ENCODE measurements at places on chromosomes 4 and X.

DNA sequence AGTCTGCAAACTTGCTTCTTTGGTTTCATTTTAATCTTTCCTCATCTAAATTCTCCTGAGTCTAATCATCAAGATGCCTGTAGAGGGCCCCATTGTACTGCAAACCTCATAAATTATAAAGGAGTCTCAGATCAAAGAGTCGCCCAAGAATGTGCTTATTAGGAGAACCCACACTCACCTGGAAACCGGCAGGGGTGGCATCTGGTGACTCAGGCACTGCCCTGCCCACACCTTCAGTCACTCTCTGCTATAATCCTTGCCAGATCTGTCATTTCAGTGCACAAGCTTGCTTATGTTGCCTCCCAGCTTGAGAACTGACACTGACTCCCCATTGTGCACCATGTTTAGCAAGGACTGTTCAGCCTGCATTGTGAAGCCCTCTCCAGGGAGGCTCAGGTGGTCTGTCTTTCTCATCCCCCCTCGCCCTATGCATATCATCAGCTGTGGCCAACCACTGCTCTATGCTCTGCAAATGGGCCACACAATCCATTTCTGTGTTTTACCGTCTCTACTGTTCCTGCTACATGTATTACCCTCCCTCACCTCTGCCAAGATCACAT, 12.4 kb downstream of the EPGN start:
- DNase-seq, result peak; percentile 66

DNA sequence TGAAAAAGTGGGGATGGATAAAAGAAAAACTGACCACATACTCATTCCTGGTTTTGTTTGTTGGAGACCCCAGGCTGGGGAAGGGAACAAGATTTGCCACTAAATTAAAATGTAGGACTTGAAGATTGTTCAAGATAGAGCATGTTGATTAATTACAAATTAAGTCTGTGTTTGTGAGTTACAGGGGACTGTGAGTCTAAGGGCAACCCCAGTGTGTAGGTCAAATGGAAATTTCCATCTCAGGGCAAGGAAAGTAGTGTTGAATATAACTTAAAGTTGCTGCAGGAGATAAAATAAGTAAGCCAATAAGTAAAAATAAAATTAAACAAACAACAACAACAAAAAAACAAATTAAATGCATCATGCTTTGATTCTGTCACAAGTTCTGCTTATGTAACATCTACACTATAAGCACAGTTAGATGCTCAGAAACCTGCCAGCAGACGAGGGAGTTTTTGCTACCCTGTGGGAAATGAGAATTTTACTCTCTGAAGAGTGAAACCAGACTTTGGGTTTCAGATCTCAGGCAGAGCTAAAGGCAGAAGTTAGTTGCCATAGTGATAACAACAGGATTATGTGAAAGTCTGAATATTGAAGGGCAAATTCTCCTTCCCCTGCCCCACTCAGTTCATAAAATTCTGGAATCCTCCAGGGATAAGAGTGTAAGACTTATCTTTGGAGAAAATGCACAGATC, 352.3 kb downstream of the GRXCR1 start:
- no peak for DNase-seq

- DNase-seq, result no peak
Measured at GRCh38 chr4:162943263-162943662, 223.4 kb downstream of the NAF1 start.

DNA sequence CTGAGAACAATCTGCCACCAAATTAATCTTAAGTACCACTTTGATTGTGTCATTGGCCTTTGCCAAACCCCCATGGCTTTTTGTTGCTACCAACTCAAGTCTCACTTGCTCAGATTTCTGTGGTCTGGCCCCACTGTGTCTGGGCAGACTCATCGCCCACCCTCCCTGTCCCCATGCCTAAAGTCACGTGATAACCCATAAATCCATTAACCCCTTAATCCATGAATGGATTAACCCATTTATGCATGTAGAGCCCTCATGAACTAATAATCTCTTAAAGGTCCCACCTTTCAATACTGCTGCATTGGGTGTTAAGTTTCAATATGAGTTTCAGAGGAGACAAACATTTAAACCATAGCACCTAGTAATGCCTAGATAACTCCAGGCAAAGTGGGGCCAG, 78.5 kb upstream of the BLTP1 start:
- no peak for DNase-seq

DNA sequence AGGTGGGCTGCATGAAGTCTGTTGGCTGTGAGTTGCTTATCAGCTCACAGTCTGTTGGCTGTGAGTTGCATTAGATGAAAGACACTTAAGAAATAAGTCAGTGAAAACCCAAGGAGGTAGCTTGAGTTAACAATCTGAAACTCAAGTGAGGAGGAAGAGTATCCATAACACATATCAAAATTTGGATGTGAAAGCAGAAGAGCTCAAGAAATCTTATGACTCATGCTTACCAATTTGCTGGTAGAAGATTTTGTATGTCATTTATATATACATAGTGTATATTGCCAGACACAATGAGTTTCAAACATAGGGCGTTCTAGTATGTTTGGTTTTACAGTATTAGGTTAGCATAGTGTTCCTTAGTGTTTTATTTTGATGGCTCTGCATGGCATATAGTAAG, 107.4 kb downstream of the DDIT4L start:
- DNase-seq, result no peak

- peak; percentile 67 for DNase-seq
Measured at GRCh38 chr4:87093443-87094123, 126.8 kb downstream of the KLHL8 start.

GRCh38 chr4:61953386-61953785, 753.3 kb downstream of the ADGRL3 start:
- no peak for DNase-seq

- no peak for DNase-seq
Measured at GRCh38 chrX:13397878-13398818, 78.3 kb upstream of the ATXN3L start.
